ENCODE measurements at places on chromosomes 13 and 19. TPM values are rescaled to one million over a fixed set of nuclear protein-coding genes. Genes with fewer than 3 reads are reported as not detected.

Gene NPHS1
- 0.36 TPM for total RNA-seq

Gene SHISA7
- total RNA-seq: 0.02 TPM

Gene NCAN
- 0.03 TPM for total RNA-seq

Gene FXYD1
- total RNA-seq: not detected

Gene APOE
- total RNA-seq: 15.6 TPM

Gene C19orf73
- 3.1 TPM for total RNA-seq

Gene ZNF460
- 1.0 TPM for total RNA-seq

Gene CHST8
- total RNA-seq: 0.15 TPM

Gene CNFN
- 38.2 TPM for total RNA-seq

Gene RFPL4AL1
- total RNA-seq: not detected

Gene ODAD3
- total RNA-seq: 1.3 TPM

Gene FFAR1
- total RNA-seq: not detected

Gene SPIB
- 0.23 TPM for total RNA-seq

Gene KCNC3
- 1.5 TPM for total RNA-seq

Gene ZNF813
- total RNA-seq: 0.13 TPM

Gene RYR1
- 5.4 TPM for total RNA-seq

Gene SERPINE3
- not detected for total RNA-seq

Gene ENOX1
- 0.75 TPM for total RNA-seq

Gene SERTAD1
- total RNA-seq: 39.2 TPM

Gene RNF113B
- not detected for total RNA-seq

Gene FGF21
- total RNA-seq: not detected
